ENCODE measurements at places on chromosomes 16 and 17.

DNA sequence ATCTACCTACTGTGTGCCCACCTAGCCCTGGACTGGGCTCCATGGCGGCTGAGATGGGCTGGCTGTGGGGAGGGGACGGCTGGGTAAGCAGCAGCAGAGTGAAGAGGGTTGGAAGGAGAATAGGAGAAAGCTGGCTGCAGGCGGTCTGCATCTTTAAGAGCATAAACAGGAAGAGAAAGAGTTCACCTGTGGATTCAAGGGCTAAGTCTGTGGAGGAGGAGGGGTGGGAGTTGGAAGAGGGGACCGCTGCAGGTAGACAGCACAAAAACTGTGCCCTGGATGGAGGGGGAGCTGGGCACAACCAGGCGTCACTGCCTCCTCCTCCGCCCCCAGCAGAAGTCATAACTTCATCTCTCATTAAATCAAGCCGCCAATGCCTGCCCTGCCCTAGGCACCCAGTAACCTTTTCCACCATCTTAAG lies 677 bp downstream of the SLC13A2 start:
- no peak for DNase-seq

- no peak for DNase-seq
Observed at GRCh38 chr17:77847221-77848085, 111.0 kb upstream of the TNRC6C start.

- DNase-seq, result no peak
Observed at GRCh38 chr17:80254396-80255251, 6.0 kb upstream of the RNF213 start.

DNA sequence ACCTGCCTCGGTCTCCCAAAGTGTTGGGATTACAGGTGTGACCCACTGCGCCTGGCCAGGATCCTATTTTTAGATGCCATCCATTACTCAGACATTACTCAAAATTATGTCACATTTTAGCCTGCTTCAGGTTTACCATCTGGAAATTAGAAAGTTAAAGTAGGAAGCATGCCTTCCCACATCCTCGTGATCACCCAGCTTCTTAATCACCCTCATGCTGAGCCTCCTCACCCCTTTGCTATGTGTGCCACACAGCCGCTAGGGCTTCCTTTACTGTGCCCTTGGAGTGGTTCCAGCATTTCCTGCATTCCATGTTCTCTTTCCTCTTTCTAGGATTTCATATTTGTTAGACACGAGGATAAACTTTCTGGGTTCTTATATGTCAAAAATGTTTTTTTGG lies 9.3 kb downstream of the ADORA2B start:
- DNase-seq, result no peak

DNA sequence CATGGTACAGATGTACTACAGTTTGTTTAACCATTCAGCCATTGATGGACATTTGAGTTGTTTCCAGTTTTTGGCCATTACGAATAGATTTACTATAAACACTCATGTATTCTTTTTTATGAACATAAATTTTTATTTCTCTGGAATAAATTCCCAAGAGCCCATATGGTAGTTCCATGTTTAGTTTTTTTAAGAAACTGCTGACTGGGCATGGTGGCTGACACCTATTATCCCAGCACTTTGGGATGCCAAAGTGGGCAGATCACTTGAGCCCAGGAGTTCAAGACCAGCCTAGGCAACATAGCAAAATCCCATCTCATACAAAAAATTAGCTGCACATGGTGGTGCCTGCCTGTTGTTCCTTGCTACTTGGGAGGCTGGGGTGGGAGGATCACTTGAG lies 30.3 kb downstream of the PRAC1 start:
- no peak for DNase-seq

DNA sequence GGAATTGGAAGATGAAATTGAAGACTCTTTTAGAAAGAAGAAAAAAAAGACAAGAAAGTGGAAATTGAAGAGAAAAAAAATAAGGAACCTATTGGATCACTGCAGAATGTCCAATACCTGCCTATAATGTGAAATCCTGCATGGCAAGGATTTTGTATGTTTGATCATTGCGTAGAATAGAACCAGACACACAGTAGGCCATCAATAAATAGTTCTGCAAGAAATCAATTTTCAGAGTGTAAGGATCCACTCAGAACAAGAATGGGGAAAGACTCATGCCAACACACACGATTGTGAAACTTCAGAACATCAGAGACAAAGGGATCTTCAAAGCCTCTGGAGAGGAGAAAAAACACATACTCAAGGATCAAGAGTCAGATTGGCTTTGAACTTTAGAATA lies 39.7 kb upstream of the DHX40 start:
- DNase-seq, result no peak

DNA sequence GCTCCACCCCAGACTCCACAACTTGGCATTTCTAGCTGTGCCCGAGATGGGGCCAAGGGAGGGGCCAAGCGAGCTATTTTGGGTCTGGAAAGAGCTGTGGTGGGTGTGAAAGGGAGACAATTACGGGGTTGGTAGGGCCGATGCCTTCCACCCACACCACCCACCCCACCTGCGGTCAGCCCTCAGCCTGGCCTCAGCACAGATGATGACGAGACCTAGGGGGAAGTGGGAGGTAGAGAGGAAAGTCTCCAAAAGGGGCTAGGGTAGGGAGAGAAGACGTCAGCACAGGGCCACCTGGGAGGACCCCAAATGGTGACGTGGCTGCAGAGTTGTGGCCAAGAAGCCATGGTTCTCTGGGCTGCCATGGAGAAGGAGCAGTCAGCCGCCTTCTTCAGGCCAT lies 83.1 kb downstream of the SDK2 start:
- no peak for DNase-seq

DNA sequence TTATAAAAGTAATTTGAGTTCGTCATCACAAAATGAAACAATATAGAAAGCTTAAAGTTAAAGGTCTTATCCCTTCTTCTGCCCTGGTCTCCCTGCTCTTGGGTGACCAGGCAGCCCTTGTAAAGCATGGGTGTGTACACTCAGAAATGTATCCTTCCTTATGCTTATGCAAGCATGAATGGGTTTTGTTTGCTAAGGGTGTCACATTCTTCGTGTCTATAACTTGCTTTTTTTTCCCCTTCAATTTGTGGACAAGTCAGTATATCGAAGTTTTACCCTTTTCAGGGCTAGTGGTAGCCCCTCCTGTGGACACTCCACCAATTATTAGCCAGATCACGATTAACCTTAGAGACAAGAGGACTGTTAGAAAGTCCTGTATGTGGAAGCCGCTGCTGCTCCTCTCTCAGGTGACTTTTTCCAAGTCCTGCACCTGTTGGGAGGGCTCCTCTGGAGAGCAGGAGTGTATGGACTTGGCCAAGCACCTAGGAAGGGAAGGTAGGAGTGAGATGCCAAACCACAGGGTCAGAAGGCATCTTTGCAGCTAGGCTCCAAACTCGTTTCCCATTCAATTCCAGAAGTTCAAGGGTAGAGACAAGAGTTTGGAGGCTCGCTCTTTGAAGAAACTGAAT lies 50.9 kb downstream of the LDHD start:
- DNase-seq, result no peak

- DNase-seq, result no peak
Observed at GRCh38 chr16:65509172-65509571, 387.3 kb upstream of the CDH11 start.

DNA sequence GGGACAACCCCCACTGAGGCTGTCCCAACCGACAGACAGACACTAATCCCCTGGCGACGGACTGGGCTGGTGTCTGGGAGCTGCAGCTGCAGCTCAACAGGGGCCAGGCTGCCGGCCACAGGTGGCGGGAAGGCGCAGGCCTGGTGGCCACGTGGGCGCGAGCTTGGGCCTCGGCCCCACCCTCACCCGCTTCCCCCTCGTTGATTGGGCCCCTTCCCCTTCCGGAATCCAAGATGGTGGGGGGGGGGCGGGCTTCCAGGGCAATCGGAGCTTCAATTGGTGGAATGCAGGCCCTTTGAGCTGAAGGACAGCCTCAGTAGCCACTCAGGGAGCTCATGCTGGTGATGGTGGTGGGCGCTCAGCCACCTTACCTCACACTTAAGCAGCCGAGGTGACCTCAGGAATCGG lies 8.7 kb upstream of the TBX4 start:
- no peak for DNase-seq

GRCh38 chr17:14510136-14510535 lies 209.3 kb downstream of the HS3ST3B1 start:
- DNase-seq, result no peak

DNA sequence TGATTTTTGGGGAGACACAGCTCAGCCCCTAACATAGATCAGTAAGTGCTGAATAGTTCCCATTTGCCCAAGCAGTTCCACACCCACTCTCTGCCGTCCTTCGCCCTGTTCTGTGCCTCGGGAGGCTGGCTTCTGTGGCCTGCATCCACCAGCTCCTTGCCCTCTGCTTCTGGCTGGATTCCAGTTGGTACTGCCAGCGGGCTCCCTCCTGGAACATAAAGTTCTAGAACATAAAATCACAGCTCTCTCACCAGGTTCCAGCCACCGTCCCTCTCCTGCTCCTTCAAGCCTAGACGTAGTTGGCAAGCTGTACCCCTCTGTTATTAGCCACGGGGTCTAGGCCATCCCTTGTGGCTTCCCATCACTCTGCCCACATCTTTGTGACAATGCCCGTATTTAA lies 3.9 kb upstream of the MRPS23 start:
- DNase-seq, result no peak
